Activated naive CD8-positive, alpha-beta T cell treated with anti-CD3 and anti-CD28 coated beads, Interleukin-2, amount 50 U/mL, for 24 hours (primary cell): ENCODE measurements at places on chromosomes 3 and 15.

GRCh38 chr15:27426805-27427204 lies 455.8 kb downstream of the GABRG3 start:
- no peak for DNase-seq

DNA sequence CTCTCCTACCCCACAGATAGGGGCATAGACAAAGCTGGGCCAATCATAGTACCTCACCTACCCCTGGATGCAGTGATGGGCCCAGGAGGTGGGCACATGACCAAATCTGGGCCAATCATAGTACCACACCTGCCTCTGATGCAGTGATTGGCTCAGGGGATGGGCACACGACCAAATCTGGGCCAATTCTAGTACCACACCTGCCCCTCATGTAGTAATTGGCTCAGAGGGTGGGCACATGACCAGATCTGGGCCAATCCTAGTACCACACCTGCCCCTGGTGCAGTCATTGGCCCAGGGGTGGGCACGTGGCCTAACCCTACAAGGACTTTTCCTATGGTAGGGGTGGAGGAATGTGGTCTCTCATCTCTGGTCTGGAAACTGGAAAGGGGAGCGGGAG lies 56.9 kb upstream of the MEF2A start:
- DNase-seq = no peak

DNA sequence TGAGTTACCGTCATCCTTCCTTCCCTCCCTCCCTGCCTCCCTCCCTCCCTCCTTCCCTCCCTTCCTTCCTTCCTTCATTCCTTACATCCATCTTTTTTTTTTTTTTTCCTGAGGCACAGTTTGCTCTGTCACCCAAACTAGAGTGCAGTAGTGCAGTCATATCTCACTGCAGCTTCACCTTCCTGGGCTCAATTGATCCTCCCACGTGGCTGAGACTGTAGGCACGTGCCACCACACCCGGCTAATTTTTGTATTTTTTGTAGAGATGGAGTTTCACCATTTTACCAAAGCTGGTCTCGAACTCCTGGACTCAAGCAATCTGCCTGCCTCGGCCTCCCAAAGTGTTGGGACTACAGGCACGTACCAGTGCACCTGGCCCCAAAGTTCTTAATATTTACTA lies 25.8 kb downstream of the USP3 start:
- DNase-seq = no peak

- DNase-seq = no peak
These were observed 13.1 kb upstream of the SLC27A2 start for GRCh38 chr15:50168783-50169411.

- no peak for DNase-seq
These were observed 3.6 kb upstream of the SOX14 start for GRCh38 chr3:137760341-137761098.

DNA sequence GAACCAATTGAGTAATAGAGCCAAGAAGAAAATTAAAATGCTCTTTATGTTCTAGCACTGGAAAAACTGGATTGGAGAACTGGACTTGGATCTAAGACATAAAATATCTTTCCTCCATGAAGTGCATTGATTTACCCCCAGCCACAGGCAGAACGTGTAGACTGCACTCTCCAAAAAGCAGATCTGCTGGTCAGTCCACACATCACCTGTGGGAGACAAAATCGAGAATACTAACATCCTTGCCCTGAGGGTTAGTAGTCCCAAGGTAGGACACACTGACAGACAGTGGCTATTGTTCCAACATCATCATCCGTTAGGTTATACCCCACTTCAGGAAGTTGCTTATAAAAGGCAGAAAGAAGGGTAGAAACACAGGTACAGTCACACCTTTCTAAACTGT lies 257.1 kb upstream of the STT3B start:
- no peak for DNase-seq
